Cardiac fibroblast (primary cell): ENCODE measurements at places on chromosomes 5 and 9.

DNA sequence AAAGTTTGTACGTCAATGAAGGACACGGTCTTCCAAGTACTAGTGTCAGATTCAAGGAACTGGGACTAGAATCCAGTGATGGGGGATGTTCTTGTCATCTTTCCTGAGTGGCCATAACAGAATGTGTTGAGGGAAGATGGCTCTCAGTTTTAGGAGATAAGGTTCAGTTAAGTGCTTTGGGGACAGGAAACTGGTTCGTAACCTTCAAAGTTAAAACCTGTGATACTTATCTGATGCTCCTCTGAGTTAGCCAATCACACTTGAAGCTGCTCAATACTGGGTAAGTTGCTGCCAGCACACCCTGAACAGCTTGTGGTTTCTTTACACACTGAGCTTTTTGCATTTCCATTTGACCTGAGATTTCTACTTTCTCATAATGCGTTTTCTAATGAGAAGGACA is 64.4 kb downstream of the PIK3R1 start:
- no peak for DNase-seq

- no peak for DNase-seq
These were observed 313 bp downstream of the BRIX1 start for GRCh38 chr5:34915856-34916192.

- DNase-seq, result peak; percentile 56
These were observed 197.0 kb upstream of the SEMA6A start for GRCh38 chr5:116771466-116772151.

DNA sequence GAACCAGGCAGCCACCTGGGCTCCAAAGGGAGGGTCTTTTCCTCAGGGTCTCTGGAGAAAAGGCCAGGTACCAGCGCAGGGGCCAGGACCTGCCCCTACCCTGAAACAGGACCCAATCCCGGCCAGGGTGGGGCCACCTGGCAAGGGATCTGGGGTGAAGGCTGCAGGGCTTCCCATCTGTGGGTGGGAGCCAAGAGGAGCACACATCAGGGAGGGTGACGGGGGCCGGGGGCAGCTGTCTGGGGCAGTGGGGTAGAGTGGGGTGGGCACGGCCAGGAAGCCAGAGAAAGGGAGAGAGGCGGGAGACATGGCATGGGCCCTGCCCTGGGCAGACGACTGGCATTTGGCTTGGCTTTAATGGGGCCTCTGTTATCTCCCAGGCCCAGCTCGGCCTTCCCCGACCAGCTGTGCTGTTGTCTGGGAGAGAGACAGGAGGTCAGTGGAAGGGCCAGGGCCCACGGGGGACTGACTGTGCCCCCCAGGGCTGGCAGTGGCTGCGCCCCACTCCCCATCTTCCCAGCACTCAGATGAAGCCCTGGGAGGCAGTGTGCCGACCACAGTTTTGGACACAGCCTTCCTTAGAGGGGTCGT is 57.2 kb upstream of the RNF130 start:
- no peak for DNase-seq

- DNase-seq, result peak; percentile 80
These were observed 57.7 kb upstream of the NXNL2 start for GRCh38 chr9:88477300-88477751.

- DNase-seq, result peak; percentile 84
These were observed 8.7 kb upstream of the GFRA3 start for GRCh38 chr5:138282920-138283742.

GRCh38 chr5:71914281-71914680 is 193.0 kb upstream of the MAP1B start:
- no peak for DNase-seq

GRCh38 chr5:171666815-171667214 is 118.8 kb upstream of the SMIM23 start:
- DNase-seq, result no peak

DNA sequence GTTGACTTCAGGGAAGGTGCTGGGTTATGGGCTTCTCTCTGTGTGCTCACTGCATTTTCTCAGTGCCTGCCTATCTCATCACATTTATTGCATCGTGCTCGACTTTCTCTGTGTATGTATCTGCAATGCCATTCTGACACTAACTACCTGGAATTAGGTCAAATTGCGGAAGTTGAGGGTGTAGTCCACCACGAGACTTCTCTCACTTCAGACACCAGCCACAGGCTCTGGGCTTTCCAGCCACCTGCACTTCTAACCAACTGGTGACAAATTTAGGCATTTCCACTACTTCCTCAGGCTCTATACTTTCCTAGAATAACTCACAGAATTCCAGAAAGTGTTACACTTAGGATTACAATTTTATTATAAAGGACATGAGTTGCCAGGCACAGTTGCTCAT is 188.6 kb upstream of the ZNF608 start:
- no peak for DNase-seq

DNA sequence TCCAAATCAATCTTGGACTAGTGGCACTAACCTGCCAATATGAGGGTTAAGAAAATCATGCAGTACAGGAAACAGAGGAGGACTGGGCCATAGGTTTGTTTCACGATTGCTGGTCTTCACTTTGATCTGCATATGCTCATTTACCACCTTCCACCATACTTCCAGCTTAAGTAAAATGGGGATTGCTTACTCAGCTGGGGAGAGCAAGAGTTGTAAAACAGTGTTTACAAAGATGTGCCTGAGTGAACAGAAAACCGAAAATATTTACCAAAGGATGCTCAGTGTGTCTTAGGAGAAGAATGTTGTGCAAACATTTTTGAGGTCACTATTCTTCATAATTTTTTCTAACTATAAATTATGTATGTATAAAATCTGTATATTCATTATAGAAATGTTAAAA is 65.1 kb upstream of the DNAH5 start:
- no peak for DNase-seq

GRCh38 chr5:115543365-115544042 is 1.1 kb downstream of the FEM1C start:
- peak; percentile 61 for DNase-seq

GRCh38 chr9:113566712-113567071 is 103.2 kb downstream of the RGS3 start:
- DNase-seq, result no peak

GRCh38 chr9:100600521-100601079 is 22.7 kb downstream of the CAVIN4 start:
- DNase-seq, result no peak

DNA sequence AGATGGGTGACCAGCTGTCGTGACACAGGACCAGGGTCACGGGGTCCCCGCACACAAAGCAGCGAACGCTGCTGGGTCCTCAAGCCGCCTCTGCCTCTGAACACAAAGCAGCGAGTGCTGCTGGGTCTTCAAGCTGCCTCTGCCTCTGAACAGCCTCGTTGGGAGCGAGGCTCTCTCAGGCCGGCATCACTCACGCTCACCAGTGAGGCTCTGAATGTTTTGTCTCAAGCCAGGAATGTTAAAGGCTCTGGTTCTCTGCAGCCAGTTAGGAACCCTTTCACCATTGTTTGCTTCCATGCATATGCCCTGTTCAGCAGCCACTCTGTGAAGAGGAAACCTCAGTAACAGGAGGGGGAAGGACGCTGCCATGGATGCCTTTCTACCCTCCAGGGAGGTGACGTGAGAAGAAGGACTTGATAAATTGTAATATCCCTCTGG is 82.7 kb upstream of the TAF11L2 start:
- DNase-seq, result peak; percentile 3

- no peak for DNase-seq
These were observed 9.1 kb upstream of the OLFM1 start for GRCh38 chr9:135078361-135078821.

DNA sequence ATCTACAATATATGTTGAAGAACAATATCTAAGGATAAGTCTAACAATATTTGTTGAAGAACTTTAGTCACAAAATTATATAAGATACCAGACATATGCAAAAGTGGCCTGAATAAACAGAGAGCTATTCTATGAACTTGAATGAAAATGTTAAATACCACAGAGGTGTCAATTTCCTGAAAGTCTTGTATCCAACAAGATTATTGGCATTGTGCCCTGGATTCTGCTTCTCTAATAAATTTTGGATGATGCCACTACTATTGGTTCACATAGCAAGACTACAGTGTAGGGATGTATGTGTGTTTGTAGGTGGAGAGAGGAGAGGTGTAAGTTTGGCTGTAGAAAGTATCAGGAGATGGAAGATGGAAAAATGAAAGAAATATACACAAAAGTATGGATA is 731.8 kb upstream of the RGMB start:
- peak; percentile 12 for DNase-seq

- peak; percentile 33 for DNase-seq
These were observed 4.3 kb upstream of the IL17B start for GRCh38 chr5:149383399-149383798.

DNA sequence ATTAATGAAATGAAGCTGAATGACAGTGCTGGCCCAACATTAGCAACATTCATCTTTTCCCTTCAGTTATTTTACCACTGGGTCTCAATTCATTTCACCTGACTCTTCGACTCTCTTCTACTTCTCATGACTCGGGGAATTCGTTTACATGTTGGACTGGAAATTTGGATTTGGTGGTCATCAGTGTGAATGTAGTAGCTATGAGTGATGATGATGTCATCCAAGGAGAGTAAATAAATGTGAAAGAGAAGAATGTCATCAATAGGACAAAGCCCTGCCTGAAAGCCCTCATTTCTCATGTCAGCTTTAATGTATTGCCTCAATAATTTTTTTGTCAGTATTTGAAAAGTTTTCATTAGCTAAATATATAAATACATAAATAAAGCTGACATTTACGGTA is 21.9 kb upstream of the CFAP95 start:
- peak; percentile 47 for DNase-seq

DNA sequence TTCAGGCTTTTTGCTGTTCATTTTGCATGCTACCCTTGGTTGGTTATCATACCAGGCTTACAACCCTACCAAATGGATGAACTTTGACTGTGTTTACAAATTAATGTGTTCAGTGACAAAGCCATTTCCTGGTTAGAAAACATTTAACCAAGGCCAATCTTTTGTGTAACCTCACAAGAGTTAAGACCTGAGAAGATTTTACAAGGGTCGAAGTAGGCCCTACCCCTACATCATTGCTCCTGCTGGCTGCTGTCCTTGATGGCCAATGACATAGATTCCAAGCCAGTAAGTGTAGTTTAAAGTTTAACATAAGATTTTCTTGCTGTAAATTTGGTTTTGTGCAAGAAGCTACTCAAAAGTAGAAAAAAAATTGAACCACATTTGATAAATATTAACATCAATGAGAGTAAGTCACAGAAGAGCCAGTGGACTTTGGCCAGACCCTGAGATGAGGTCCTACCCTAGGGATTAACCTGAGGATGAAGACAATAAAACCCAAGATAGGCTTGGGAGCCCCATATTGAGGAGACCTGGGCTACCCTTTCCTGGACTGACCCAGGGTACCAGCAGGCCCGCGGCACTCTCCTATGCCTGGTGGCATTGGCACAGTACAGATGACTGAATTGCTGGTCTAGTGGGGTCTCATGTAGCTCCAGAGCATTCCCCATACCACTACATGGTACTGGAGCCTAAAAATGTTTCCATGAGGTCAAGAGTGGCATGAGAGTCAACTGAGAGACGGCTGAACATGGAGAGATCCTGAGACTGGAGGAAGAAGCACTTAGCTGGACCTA is 8.3 kb downstream of the C1QTNF3 start:
- DNase-seq, result no peak

GRCh38 chr5:72465601-72466563 is 41.3 kb downstream of the ZNF366 start:
- DNase-seq, result peak; percentile 59

GRCh38 chr5:3393920-3394597 is 201.6 kb upstream of the IRX1 start:
- no peak for DNase-seq

DNA sequence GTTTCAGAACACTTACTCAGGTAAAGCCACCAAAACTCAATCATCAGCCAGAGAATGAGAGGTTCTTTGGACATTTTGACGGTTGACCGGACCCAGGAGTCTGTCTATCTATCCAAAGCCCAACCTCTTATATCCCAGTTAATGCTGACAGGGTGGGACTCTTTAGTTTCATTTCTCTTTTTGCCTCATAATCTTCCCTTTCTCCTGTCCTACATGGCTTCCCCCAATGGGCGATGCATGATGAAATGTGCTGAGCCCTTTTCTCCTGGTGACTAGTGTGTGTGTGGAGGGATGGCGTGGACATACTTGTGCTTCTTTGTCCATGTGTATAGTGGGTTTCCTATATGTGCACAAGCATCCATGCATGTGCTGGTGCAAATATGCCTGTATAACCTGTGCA is at the start of gene TIMD4:
Gene TIMD4, minus strand, starts transcription at position 102 of the 400 bp plus-strand sequence. Its CDS starts 28 bp downstream, at position 74.
- no peak for DNase-seq

GRCh38 chr5:111277061-111277460 is 52.9 kb downstream of the CAMK4 start:
- no peak for DNase-seq

DNA sequence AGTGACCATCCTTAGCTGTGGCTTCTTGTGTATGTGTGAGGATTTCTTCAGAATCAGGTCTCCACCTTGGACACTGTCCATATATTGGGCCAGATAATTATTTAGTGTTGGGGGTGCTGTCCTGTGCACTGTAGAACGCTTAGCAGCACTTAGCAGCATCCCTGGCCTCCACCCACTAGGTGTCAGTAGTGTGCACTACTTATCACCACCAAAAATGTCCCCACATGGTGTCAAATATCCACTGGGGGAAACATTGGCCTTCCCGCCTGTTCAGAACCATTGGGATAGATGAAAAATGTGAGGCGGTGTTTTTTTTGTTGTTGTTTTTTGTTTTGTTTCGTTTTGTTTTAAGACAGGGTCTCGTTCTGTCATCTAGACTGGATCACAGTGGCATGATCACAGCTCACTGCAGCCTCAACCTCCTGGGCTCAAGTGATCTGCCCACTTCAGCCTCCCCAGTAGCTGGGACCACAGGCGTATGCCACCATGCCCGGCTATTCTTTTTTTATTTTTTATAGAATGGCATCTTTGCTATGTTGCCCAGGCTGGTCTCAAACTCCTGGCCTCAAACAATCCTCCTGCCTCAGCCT is 67.7 kb downstream of the TENT4A start:
- peak; percentile 15 for DNase-seq

- no peak for DNase-seq
These were observed 439 bp downstream of the SSBP2 start for GRCh38 chr5:81750308-81751008.

- DNase-seq, result no peak
These were observed 680 bp upstream of the RFK start for GRCh38 chr9:76394960-76395252.

GRCh38 chr9:2876320-2876719 is 32.4 kb upstream of the PUM3 start:
- no peak for DNase-seq

- peak; percentile 55 for DNase-seq
These were observed 136.4 kb downstream of the SLIT3 start for GRCh38 chr5:169164481-169164925.

DNA sequence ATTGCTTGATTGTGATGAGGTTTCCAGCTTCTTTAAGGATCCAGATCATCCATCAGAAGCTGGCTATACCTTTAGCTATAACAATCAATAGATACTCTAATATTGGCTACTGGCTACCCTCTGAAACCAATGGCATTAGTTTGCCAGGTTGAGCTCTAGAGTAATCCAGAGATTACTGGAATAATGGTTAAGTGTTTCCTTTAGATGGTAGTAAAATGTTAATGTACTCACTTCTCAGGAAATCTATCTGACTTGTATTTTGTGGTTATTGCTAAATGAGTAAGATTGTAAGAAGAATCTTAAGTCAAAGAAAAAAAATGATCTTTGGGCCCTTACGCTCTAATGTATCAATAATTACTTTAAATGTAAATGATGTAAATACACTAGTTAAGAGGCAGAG is 57.6 kb upstream of the OTP start:
- DNase-seq, result no peak

GRCh38 chr5:58117542-58117941 is 342.3 kb downstream of the PLK2 start:
- DNase-seq, result no peak
